ENCODE measurements at places on chromosomes 3 and 15.

GRCh38 chr15:62359416-62359815, 194.3 kb upstream of the C2CD4B start:
- DNase-seq, result no peak

- DNase-seq, result no peak
Measured at GRCh38 chr15:85480923-85481322, 100.5 kb downstream of the AKAP13 start.

DNA sequence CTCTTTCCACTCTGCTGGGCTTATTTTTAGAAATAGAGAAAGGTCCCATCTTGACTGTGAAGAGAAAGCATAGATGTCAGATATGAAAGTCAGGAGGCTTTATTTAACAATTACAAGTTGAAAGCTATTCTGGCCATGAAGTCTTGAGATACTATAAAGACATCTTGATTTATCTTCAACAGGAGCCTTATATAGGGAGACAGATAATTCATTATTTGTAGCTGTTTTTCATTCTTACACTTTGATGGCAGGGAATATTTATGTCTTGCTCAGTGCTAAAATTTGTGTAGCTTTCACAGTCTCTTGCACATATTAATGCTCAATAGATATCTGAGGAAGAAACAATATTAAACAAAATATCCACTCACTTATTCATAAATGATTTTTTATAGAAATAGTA, 248.8 kb downstream of the C3orf38 start:
- DNase-seq, result no peak

- DNase-seq, result no peak
Measured at GRCh38 chr3:125480656-125481374, 39.2 kb downstream of the SNX4 start.

- no peak for DNase-seq
Measured at GRCh38 chr15:90620379-90621067, 90.8 kb downstream of the CRTC3 start.

GRCh38 chr3:9786209-9786739, 6.0 kb downstream of the TADA3 start:
- no peak for DNase-seq

DNA sequence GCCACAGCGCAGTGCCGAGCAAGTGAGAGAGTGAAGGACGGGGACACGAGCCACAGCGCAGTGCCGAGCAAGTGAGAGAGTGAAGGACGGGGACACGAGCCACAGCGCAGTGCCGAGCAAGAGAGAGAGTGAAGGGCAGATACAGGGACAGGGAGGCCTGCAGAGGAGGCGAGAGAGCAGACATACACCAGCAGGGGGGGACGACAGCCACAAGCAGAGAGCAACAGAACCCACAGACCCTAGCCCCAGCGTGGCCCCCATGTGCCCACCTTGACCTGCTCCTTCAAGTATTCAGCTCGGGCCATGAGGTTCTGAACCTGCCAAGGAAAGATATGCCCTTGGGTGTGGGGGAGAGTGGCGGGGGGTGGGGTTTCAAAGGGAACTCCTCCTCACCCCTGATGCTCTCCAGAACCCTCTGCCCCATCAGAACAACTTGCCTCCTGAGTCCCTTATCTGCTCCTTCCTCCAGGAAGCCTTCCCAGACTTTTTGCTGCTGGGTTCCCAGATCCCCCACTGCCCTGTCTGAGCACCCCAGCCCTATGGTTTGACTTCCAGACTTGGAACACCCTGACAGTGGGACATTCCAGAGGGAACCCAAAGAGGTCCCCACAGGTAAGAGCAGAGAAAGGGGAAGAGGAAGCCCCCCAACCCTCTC, 5.3 kb downstream of the ULK3 start:
- no peak for DNase-seq

Data from stimulated activated CD4-positive, alpha-beta T cell treated with anti-CD3 and anti-CD28 coated beads, Interleukin-1b, Interleukin-23, amount 100 ng/mL, for 1 hour (primary cell).